NCI-H1930 (cell line): ENCODE measurements at places on chromosomes 5 and 9.

- no peak for DNase-seq
Observed at GRCh38 chr5:39328731-39329130, 35.6 kb downstream of the C9 start.

GRCh38 chr5:53994148-53994547, 316.2 kb downstream of the ARL15 start:
- DNase-seq: no peak

DNA sequence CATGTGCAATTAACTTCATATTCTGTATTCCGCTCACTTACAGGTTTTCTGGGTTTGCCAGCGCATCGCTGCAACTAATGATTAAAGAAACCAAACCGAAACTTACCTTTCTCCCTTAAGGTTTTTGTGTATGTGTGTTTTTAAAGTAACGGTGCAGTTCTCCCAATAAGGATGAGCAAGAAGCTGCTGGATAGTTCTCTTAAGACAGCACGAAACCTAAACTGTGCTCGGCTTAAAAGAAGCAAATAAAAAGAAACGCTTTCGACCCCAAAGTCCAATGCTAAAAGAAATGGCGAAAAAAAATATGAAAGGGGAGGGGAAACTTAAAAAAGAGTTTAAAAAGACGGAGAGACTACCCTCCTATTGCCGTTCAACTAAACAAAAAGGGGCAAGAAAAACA, 340 bp downstream of the ELAVL2 start:
- no peak for DNase-seq

DNA sequence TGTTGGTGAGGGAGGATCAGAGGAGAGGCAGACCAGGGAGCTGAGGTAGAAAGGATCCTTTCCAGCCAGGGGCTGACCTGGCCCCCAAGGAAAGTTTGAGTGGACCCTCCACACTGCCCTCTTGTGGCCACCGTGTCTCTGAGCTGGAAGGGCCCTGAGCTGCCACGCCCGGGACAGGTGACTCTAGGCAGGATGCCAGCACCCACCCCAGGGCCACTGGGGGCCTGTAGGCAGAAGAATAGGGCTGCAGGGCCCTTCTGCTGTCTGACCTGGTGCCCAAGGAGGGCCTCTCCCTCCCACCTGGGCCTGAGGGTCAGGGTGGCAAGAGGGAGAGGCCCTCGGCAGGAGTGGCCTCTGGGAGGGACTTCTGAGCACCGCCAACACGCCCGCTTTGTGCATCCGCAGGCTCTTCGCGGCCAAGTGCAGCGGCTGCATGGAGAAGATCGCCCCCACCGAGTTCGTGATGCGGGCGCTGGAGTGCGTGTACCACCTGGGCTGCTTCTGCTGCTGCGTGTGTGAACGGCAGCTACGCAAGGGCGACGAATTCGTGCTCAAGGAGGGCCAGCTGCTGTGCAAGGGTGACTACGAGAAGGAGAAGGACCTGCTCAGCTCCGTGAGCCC, 76.8 kb downstream of the LMX1B start:
- DNase-seq: no peak
